ENCODE measurements at places on chromosomes 12 and 14.

GRCh38 chr14:44283836-44284235, 223.2 kb downstream of the FSCB start:
- no peak for DNase-seq

DNA sequence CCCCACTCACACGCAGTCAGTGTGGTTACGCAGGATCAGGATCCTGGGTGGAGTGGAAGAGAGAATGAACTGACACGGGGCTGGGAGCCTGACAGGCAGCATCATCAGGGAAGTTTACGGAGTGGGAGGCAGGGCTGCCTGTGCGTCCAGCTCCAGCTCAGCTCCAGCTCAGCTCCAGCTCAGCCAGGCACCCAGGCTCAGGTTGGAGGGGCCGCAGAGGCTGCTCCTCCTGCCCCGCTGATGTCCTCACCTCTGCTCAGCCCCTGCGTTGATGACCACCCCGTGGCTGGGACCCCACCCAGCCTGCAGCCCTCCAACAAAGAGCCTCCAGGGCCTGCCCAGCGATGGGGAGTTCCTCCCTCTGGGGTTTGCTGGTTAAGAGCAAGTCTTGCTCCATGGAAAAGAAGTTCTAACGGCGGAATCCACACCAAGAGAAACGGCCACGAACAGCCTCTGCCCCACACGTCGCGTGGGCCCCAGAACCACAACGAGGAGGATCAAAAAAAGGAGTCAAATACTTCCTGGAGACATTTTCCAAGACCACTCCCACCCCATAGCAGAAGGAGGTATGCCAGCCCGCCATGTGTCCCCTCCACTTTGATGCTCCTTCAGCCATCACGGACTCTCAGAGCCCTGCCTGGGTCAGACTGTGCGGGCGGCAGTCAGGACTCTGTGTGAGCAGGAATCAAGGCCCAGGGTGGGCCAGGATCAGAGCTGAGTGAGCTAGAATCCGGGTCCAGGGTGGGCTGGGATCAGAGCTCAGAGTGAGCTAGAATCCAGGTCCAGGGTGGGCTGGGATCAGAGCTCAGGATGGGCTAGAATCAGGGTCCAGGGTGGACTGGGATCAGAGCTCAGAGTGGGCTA, 17.7 kb upstream of the C14orf180 start:
- no peak for DNase-seq

GRCh38 chr12:130953771-130954543, at the start of gene ADGRD1:
Gene ADGRD1 (plus strand): TSS chr12:130953907. CDS start chr12:130954466, 559 bp downstream.
- DNase-seq: no peak

DNA sequence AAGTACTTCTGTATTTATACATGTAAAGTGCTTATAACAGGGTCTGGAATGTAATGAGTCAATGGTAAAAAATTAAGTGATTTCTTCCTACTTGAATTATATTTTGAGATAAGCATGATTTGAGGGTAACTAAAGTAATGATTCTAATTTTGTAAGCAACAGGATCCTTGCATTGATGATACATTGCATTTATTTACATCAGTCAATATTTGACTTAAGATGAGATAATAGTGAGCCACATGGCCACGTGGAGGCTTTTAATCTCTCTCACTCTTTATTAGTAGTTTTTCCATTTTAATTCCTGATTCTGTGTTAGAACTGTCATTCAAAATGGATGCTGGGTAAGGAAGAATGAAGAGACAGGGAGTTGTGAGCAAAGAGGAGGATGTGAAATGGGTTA, 298.1 kb upstream of the PRICKLE1 start:
- no peak for DNase-seq

DNA sequence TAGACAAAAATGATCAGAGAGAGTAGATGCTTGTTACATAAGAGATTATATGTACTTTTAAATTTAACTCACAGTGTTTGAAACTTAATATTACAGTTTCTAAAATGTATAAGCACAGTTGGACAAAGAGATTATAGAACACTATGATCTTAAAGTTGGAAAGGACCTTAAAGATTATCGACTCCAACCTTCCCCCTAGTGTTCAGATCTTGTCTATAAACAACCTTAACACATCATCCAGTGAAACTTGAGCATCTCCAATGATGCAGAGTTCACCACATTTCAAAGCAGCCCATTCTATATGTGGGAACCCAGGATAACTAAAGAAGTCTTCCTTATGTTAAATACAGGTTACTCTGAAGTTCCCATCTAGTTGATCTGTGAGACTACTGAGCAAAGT, 480.8 kb downstream of the RMST start:
- no peak for DNase-seq

DNA sequence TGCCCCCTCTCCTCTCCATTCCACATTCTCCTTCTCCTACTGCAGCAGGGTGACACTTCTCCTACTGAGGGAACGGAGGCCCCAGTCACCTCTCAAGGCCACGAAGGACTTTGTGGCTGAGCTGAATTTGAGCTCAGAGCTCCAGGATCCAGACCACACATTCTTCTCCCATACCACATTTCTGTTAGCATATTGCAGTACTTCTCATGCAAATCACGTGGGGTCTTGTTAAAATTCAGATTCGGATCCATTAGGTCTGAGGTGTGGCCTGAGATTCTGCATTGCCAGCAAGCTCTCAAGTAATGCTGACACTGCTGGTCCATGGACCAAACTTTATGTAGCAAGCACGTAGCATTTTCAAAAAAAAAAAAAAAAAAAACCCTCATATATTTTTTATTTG, 9.6 kb upstream of the IFI27L2 start:
- no peak for DNase-seq

- no peak for DNase-seq
Measured at GRCh38 chr12:132171293-132171967, 27.2 kb downstream of the NOC4L start.

DNA sequence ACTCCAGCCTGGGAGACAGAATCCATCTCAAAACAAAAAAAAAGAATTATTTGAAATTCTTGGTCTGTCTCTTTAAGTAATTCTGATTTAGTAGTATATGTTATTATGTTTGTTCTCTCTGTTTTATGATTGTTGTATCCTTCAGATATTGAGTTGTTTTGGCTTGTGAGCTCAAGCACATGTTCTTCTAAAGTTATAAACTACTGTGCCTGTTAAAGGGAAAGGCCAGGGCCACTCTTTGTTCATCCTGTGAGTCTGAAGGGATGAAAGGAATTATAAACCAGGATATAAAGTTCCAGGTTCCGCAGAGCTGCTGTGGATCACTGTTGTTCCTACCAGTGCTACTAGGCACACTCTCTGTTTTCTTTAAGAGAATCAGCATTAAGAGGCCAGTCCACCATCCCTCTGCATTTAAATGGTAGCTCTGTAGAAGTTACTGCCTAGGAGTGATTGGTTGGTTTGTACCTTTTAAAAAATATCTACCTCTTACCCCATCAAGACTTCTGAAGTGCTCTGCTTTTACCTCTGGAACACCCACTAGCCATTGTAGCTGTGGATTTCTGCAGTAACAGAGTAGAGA, 14.1 kb downstream of the TMTC3 start:
- no peak for DNase-seq

DNA sequence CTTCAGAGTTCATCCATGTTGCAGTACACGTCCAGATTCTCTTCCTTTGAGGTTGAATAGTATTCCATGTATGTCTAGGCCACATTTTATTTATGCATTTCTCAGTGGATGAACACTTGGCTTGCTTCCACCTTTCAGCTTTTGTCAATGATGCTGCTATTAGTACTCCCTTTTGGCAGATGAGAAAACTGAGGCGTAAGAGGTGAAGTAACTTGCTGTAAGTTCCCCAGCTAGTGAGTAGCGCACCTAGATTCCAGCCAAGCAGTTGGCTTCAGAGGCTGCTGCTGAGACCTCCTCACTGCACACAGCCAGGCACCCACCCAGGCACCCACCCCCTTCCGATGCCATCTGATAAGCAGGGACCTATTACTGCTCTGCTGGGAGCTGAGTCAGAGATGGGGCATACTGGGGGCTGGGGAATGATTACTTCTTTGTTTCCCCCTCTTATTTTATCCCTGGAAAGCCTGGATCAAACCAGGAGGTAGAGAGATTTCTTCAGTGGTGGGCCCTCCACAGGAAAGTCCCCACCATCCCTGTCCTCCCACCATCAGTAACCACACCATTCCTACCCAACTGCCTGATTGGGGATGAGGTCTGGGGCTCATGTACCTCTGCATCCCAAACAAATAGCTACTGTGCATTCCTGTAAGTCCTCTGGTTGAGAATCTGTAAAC, 234.6 kb downstream of the PCNX1 start:
- no peak for DNase-seq

DNA sequence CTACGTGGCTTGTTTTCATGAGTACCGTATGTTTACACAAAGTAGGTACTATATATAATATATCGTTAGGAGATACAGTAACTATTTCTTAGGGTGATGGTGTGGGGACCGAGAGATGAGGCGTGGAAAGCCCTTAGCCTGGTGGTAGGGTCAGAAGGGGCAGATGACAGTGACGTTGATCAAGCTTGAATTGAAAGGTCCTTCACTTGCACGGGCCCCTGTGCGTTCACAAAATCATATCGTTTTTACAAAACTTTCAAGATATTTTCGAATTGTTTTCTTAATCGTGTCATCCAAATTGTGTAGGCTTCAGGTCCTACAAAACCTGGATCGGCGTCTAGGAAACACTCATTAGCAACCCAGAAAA, 881 bp upstream of the SOS2 start:
- DNase-seq: no peak

DNA sequence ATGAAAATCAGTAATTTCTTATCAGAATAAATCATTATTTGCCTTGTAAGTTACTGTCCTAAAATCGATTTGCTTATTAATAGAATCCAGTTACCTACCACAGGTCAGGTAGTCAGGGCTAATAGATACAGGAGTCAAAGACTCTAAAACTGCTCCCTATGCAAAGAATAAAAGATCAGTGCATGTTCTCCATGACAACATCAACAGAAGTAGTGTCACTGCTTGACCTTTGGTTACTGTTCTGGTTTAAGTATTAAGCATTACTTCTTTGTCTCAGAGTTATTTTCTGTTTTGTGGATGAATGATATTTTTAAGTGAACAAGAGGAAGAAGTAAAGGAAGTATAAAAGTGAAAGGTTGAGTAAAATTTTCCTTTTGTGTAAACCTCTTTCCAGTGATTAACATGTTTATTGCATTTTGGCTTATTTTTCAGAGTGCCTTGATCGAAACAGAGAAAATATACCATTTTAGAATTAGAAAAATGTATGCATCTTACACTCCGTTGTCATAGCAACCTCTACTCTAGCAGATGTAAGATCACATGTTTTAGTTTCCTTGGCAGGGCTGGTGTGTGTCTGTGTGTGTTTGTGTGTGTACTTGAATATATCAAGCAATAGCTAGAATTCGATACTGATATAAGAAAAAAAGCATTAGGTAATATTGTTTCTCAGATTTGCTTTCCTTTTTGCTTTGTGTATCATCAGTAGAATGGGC, 44.7 kb downstream of the ABCD2 start:
- no peak for DNase-seq

DNA sequence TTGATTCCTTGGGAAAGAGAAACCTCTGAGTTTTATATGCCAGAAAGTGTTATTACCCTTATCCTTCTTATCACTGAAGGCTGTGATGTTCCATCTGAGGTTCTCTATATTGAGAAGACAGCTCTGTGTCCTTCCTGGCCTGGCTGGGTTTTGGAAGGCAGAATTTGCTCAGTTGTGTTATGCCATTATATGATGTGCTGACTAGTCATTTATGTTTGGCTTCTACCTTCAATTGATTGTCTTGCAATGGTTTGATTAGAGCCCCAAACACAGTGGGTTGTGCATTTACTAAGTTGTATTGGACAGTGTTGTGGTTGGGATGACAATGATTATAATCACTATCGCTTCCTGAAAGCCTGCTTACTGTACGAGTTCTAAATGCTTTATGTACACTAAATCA, 265.7 kb downstream of the SNAPC1 start:
- DNase-seq: no peak

DNA sequence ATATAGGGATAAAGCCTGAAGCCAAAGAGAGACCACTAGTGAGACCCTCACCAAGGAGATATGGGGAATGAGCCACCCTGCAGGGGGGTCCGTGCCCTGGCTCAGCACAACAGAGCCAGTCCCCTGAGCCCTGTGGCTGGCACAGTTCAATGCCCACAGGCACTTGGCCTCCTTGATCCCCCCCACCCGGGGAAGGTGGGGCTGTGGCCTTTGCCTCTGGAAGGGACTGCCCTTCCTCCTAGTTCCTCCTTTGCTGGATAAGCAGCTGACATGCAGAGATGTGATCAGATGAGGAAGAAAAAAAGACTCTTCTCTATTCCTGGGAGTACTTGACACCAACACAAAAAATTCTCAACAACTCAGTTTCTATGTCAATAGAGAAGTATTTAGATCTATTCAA, 19.9 kb downstream of the TTC7B start:
- DNase-seq: no peak

Measured in activated CD8-positive, alpha-beta memory T cell treated with anti-CD3 and anti-CD28 coated beads for 1 hour (primary cell).